ENCODE measurements at places on chromosomes 2 and 18.

DNA sequence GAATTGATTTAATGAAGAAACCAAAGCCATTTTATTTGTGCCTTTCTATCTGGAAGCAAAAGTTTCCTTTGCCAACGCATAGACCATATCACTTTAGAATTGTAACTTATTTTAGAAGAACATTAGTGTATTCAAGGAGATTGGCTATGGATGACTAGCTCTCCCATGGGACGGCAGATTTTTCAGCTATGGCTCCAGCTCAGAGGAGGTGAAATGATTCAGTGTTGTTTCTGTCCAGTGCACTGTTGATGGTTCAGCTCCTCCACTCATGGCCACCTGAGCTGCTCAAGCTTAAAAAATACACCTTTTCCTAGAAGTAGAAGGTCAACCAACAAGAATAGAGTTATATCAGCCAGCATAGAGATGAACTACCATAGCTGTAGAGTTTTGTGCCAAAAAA, 1597.5 kb upstream of the PIK3C3 start:
- no peak for DNase-seq

GRCh38 chr2:121689356-121689755, 40.1 kb upstream of the CLASP1 start:
- no peak for DNase-seq

- no peak for DNase-seq
These were observed 81.1 kb downstream of the MRPS9 start for GRCh38 chr2:105118960-105119359.

DNA sequence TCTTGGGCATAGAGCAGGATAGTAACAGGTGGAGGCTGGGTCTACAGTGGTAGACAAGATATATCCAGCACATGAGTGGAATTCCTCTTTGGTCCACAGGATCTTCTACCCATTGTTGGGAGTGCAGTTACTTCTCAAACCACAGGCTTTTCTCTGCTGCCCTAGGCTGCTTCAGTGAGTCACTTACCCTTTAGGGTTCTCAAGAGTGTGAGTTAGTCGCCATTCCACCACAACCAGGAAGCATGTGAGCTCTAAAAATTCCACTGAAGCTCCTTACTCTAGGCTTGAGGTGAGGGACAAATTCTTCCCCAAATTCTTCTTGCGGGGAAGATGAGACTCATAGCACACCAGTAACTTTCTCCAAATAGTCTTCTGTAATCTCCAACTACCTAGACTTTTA, 189.4 kb downstream of the PLCL1 start:
- no peak for DNase-seq

GRCh38 chr18:61091379-61091778, 241.9 kb upstream of the CDH20 start:
- no peak for DNase-seq

DNA sequence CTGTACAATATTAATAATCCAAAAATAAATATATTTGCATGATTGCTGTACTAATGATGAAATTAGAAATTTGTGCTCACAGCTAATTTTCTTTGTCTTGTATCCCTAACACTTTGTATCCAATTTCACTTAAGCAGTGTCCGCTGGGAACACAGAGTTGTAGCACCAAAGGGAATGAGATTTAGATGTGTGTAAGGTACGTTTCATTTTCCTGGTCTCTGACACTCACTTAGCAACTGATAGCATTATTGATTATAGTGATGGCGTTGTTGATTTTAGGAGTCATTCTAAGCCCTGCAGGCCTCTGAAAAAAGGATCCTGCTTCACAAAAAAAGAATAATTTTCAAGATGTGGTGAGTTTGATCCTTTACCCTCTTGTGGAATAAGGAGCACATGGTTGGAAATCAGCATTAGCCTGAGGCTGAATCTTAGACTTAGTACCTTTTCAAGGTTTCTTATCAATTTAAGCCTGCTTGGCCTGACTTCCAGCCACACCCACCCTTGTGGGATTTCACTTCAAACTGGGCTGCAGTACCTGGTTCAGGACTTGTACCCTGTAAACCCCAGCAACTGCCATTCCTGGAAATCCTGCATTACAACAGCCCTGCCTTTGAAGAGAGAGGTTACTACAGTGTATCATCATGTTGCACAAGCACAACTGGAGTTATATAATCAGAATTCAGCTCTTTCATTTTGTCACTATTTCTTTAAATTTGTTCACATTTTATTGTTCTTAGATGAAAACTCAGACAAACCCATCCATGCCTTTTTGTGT, 116.2 kb downstream of the RND3 start:
- DNase-seq = no peak

- no peak for DNase-seq
These were observed 1230.6 kb upstream of the CHAC2 start for GRCh38 chr2:52536929-52537460.

GRCh38 chr18:11383381-11383780, 226.0 kb upstream of the SLC35G4 start:
- DNase-seq = no peak

- DNase-seq = no peak
These were observed 1.7 kb upstream of the CELF4 start for GRCh38 chr18:37567061-37567993.

- no peak for DNase-seq
These were observed 85.7 kb upstream of the UGP2 start for GRCh38 chr2:63755965-63756364.

DNA sequence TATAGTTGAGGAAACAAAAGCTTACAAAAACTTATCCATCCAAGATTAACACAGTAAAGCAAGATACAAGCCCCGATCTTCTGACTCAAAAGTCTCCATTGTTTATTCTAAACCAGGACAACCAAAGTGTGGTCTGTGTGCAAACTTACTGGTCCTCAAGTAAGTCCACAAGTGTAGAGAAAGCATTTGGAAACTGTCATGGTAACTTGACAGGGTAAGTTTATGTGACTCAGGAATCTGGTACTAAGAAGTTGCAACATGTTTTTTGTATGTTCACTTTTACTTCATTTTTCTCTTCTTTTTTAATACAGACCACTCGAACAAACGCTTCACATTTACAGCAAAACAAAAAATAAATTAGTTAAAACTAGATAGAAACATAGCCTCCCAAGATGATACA, 9.4 kb downstream of the MBD2 start:
- no peak for DNase-seq

DNA sequence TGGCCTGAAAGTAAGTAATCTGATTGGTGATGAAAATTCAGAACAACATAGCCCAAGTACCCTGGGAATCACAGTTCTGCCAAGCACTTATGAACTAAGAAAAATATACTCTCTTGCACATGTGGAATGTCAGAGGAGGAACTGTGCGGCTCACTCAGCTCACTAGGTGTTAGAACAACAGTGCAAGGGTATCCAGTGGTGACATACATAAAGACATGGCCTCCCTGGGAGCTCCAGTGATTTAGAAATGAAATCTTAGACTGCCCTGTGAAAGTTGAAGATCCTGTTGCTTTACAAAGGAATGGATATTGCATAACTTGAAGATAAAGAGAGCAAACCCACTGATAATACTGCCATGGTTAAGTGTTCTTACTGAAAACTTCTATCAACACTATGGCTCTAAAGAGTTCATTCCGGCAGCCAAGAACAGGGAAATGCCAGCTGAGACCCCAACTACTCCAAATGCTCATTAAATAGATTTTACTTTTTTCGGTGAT, 246.2 kb downstream of the ARHGAP15 start:
- DNase-seq = no peak

DNA sequence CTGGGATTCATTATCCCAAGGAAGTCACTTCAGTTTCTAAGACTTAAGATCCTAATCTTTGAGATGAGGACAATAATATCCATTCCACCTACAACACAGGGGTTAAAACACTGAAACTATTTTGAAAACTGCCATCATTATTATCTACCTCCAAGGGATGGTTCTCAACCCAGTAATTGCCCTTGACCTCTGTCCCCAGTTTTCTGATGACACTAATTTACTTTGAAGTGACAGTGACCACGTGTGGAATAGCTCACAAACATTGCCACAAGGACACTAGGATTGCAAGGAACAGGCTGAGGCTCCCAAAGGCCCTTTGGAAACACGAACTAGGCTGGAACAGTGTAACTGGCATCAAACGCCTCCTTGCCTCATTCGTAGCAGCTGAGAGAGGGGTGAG, 78.4 kb downstream of the UXS1 start:
- no peak for DNase-seq

GRCh38 chr2:172996387-172996961, 79.2 kb upstream of the MAP3K20 start:
- DNase-seq = no peak

DNA sequence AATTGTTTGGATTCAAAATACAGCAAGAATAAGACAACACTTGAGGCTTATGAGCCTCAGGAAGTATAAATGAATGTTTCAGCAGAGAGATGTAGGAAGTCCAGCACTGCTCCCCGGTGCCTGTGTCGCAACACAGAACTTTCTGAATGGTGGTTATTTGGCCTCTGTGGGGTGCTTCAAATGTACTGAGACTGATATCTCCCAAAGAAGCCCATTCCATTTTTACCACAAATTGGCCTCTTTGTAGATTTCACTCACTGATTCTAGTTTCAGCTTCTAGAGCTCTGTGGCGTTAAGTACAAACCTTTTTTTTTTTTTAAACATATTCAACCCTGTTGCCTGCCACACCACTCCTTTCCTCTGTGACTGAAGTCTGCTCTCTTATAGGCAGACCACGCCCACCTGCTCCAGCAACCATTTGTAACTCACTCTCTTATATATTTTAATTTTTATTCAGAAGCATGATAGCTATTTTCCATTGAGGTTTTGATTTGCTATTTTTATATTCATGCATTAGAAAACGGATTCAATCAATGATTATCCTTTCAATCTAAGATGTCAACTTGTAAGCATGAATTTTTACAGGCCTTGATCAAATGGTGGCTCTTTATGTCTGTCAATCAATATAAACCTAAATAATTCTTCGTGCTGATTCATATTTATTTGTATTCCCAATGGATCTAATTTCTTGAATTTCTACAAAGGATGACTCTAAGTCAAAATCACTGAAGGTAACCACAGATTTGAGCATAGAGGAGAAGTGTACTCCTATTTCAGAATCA, 277.1 kb upstream of the CCDC68 start:
- no peak for DNase-seq
